ENCODE measurements at places on chromosomes 4 and X. TPM values are rescaled to one million over a fixed set of nuclear protein-coding genes. Genes with fewer than 3 reads are reported as not detected.

Gene PDGFRA
- total RNA-seq = 0.35 TPM

Gene BEND2
- not detected for total RNA-seq

Gene PDCL2
- total RNA-seq = not detected

Gene SSX2
- total RNA-seq = not detected

Gene ABLIM2
- 0.38 TPM for total RNA-seq

Gene ENOX2
- 7.8 TPM for total RNA-seq

Gene EPHA5
- total RNA-seq = 0.41 TPM

Gene CAPN6
- not detected for total RNA-seq

Gene SPACA5
- total RNA-seq = not detected

Gene NUDT10
- total RNA-seq = 0.38 TPM

Gene SLC7A11
- total RNA-seq = 33.3 TPM

Gene UBA6
- 20.3 TPM for total RNA-seq

Gene SOD3
- total RNA-seq = not detected

Gene SPARCL1
- not detected for total RNA-seq

Gene DUSP21
- total RNA-seq = not detected

Gene BRS3
- total RNA-seq = not detected

Gene GBA3
- not detected for total RNA-seq

Gene LRP2BP
- total RNA-seq = 0.13 TPM

Gene DCUN1D4
- 20.1 TPM for total RNA-seq

Gene COL4A6
- total RNA-seq = 17.2 TPM

Gene PRKG2
- total RNA-seq = 0.83 TPM

Gene SHROOM3
- total RNA-seq = 4.5 TPM

Gene AVPR2
- total RNA-seq = not detected

Gene CWH43
- not detected for total RNA-seq

Gene CRMP1
- 2.5 TPM for total RNA-seq

Gene VCX
- total RNA-seq = not detected

Gene FHIP1A
- 0.43 TPM for total RNA-seq

Gene COX7B2
- total RNA-seq = not detected

Gene LPAR4
- not detected for total RNA-seq

Gene ADGRG2
- 6.2 TPM for total RNA-seq

Gene ATP11C
- 10.8 TPM for total RNA-seq
